Stimulated activated CD8-positive, alpha-beta memory T cell treated with anti-CD3 and anti-CD28 coated beads, Interleukin-4, amount 100 ng/mL, for 4 hours (primary cell): ENCODE measurements at places on chromosomes 7 and 10.

DNA sequence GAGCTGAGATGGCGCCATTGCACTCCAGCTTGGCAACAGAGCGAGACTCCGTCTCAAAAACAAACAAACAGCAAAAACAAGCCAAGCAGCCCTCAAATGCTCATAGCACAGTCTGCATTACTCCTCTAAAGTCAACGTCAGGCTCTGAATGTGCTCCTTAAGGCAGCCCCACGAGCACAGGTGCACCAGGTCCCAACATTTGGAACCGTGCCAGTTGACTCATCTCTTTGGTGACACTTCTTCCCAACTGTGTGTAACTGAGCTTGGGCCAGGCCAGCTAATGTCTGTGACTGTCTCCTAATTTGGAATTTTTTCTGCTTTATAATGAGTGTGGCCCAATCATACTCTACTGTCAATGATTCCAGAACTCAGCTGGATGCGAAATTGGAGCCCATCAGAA is 66.3 kb upstream of the EFCAB10 start:
- DNase-seq = no peak

- no peak for DNase-seq
These were observed 33.1 kb downstream of the PIP4K2A start for GRCh38 chr10:22681301-22681700.

DNA sequence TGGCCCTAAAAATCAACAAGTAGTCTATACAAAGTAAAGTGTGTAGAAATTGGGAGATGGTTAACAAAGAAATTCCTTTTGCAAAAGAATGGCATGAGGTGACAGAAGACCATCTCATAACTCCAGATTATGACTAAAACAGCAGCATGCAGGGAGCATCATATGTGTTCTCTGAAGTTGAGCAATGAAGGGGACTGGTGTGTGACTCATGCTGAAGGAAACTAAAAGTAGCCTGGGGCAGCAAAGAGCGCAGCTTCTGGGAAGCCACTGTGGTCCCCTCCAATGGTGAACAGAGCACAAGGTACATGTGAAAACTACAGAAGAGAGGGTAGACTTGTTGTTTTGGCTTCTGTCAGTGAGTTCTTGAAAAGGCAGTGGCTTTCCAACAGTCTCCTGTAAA is 133.4 kb downstream of the MACC1 start:
- DNase-seq = no peak

DNA sequence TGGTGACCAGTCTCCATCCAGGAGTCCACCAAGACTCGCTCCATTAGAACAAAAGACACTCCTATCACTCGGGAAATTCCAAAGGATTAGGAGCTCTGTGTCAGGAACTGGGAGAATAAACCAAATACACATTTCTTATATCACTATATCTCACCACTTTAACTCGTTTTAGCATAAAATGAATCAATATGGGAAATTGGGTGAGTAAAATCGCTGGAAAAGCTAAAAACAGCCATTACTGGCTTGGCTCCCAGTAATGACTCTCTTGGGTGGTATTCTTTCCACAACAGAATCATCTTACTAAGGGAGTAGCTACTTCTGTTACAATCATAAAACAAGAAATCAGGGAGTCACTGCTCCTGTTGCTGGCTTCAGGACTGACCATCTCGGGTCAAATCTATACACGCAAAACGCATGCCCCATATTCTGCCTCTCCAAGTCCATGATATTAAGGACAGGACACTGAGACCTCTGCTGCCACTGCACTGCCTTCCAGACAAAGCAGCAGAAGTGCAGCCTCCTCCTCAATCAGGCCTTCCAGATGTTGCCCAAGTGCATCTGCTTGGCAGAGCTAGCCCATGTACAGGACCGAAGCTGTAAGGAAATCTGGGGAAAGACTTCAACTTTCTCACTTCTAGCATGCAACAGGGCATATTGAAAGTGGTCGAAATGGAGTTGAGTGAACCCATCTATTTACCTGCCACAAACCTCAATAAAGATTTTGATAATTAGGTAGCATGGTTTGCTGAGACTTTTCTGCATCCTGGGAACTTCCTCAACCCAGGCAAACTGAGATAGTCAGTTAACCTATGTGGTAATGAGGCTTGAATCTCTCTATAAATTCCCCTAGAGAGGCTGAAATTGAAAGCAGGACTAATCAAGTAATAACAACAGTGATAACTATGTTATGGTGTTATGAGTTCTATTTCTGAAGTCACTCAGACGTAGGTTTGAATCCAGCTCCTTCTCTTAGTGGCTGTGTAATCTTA is 14.4 kb upstream of the PANK1 start:
- no peak for DNase-seq

DNA sequence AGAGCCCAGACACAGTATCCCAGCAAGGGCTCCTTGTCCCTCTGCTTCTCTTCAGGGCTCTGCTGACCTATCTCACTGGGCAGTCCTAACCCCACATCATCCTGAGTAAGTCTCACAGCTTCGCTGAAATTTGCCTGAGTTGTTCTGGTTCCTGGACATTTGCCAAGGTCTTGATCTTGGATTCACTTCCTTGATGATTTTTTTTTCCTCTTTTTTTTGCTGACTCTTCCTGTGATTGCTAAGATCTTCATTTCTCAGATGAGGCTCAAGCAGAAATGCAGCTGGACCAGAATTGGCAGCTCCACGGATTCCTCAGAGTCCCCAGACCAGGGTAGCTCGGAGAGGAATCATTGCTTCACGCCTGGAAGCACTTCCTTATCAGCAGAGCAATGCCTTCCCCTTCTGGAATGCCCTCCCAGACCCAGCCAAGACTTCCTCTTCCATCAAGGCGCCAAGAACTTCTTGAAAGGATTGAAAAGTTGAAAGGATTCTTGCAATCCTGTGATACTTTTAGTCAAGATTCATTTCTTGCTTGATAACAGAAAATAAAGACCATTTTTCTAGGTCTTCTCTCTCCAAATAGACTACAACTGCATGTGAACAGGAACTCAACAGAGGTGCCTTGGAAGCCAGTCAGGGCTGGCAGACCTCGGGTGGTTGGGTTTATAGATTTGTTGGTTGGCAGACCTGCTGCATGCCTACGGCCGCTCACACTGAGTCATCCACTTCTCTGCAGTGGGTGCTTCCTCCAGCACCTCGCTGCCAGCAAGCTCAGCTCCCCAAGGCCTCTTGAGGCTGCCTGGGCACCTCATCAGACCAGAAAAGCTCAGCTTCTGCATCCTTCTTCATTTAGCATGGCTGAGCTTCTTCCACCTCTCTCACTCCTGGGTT is 8.8 kb upstream of the AFAP1L2 start:
- no peak for DNase-seq

DNA sequence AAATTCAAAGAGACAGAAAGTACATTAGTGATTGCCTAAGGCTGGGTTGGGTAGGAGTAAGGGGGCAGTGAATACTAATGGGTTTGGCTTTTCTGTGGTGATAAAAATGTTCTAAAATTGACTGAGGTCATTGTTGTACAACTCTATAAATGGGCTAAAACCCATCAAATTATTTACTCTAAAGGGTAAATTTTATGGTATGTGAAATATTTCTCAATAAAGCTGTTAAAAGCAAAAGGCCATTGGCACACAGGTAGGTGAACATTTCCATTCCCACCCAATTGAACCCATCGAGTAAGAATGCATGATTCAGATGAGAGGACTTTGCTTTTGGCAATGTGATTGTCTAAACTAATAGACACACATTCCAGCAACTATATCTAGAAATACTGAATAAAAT is 579.4 kb downstream of the GATA3 start:
- no peak for DNase-seq

GRCh38 chr7:37484426-37485073 is 35.9 kb upstream of the ELMO1 start:
- no peak for DNase-seq
